ENCODE measurements at places on chromosomes 6 and 20. TPM values are rescaled to one million over a fixed set of nuclear protein-coding genes. Genes with fewer than 3 reads are reported as not detected.

DNA sequence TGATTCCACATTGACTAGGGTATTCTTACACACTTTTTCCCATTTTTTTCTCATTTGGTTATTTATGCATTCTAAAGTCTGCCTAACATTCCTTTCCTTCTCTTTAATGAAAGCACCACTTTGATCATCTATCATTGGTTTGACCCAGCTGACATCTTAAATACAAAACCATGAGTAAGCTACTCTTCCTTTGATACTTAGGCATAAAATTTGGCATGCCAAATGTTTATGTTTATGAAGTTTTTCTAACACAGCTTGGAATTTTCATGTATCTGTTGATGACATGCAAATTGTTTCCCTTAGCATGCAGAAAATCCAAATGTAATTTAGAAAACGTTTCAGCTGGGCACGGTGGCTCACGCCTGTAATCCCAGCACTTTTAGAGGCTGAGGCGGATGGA lies 534.9 kb downstream of the QKI start:
- no peak for DNase-seq

- no peak for DNase-seq
Observed at GRCh38 chr20:37314099-37314498, 24.6 kb downstream of the MANBAL start.

GRCh38 chr20:61356196-61356595 lies 104.1 kb downstream of the CDH4 start:
- no peak for DNase-seq

DNA sequence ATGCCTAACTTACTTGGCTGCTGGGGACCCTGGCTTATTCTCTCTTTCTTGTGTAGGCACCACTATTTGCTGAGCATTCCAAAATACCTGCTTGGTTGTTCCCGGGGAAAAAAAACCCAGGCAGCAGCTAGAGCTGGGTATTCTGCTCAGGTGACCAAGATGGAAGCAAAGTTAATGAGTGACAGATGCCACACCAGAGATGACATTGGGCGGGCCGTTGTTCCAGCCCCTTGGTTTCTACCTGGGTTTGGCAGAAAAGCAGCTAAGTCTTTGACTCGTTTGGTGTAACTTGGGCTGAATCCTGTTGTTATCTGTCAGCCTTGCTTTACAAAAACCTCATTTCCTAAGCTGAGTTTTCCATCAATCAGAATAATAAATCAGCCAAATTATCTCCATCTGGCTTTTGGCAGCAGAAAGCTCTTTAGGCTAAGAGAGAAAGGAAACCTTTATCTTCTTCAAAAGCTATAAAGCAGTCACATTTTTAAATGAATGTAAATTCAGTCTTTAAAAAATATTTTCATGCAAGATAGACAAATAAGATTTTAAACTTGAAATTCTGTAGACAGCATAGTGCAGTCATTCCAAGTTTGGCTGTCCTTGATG lies 202.0 kb upstream of the GMDS start:
- DNase-seq, result no peak

GRCh38 chr6:24355393-24355792 lies 2.5 kb downstream of the DCDC2 start:
- no peak for DNase-seq

GRCh38 chr20:55778796-55779195 lies 226.5 kb downstream of the CBLN4 start:
- no peak for DNase-seq

DNA sequence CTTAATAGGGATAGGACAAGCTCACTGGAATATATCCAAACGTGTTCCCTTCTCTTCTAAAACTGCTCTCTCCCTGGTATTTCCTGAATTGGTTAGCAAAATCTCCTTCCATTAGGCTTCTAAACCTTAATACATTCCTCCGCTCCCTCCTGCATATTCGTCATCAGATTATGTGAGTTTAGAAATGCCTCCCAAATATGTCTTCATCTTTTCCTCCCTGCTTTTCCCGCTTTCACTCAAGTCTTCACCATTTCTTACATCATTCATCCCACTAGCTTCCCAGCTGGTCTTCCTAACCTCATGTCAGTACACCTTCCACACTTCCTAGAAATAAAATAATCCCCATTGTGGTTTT lies 26.9 kb downstream of the SLC22A16 start:
- no peak for DNase-seq

- DNase-seq, result no peak
Observed at GRCh38 chr6:99711302-99711701, 104.7 kb downstream of the PRDM13 start.

GRCh38 chr20:15702161-15702560 lies 871.1 kb downstream of the KIF16B start:
- no peak for DNase-seq

DNA sequence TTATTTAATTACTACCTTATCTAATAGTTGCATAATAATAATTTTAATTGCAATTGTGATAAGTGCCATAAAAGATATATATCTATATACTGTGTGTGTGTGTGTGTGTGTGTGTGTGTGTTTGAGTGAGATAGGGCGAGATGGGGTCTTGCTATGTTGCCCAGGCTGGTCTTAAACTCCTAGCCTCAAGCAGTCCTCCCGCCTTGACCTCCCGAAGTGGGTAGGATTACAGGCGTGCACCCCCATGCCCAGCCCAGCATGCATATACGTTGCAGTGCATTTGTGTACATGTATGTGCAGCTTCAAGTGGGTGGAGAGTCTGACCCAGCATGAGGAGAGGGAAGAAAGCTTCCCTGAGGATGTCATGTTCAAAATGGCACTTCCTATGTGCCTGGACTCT lies 4.6 kb upstream of the RIMS4 start:
- no peak for DNase-seq

DNA sequence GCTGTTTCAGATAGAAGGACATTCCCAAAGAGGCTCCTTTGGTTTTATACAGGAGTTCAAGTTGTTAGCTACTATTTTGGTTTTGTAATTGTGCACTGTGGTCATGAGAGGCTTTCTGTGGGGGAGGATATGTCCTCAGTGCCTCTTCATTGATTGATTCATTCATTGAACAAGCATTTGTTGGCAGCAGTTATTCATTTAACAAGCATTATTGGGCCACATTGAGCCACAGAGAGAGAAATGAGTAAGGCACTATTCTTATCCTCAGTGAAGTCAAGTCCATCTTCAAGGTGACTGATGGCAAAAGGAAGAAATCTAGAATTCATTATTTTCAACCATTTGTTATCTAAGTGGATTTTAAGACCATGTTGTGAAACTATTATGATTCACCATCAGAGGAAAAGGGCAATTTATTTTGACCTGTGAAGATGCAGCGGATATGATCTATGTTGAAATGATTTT lies 697.2 kb upstream of the CITED2 start:
- no peak for DNase-seq

- no peak for DNase-seq
Observed at GRCh38 chr20:58359441-58359840, 29.6 kb upstream of the VAPB start.

GRCh38 chr20:40571639-40572038 lies 117.4 kb downstream of the MAFB start:
- DNase-seq, result no peak

GRCh38 chr20:33680686-33681085 lies 5.5 kb downstream of the E2F1 start:
- DNase-seq, result no peak

- no peak for DNase-seq
Observed at GRCh38 chr6:15452182-15452941, 206.5 kb downstream of the JARID2 start.

DNA sequence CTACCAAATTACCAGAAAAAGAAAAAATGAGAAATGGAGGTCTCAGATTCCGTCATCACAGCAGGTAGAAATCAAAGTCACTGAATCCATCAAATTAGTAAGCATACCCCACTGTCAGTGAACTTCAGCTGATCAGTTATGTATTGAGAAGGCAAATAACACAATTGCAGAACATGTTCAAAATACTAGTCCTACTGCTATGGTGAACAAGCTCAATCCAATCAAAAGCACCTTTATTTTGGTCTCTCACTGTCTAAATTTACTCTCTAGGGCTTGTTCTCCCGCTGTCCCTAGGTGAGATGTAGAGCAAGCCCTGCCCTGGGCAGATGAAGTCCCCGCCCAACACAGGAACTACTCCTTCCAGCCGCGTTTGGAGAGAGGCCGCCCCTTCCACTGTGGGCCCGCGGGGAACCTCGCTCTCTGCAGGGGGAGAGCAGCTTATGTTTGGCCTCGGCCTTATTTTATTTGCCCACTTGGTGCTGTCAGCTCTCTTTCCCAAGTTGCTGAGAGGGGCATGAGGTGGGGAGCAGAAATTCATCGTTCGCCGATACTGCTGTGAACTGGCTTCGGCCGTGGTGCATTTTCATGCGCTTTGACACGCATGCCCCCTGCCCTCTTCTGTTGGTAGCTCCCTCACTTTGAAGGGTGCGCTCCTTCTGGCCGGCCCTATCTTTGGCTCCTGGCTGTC lies 14.3 kb upstream of the MAP1LC3A start:
- DNase-seq, result no peak

- no peak for DNase-seq
Observed at GRCh38 chr20:10022625-10023024, 12.2 kb upstream of the ANKEF1 start.

GRCh38 chr20:57586370-57586793 lies 25.5 kb downstream of the PCK1 start:
- peak; percentile 60 for DNase-seq

FOXF2 gene
- 0.24 TPM for total RNA-seq

COL21A1 gene
- total RNA-seq, result 20.0 TPM

TUBB2B gene
- total RNA-seq, result 0.97 TPM

ECT2L gene
- 1.1 TPM for total RNA-seq

SLC17A3 gene
- total RNA-seq, result not detected

THBD gene
- total RNA-seq, result 17.4 TPM

HTR1B gene
- not detected for total RNA-seq
